ENCODE measurements at places on chromosomes 2 and 18. TPM values are rescaled to one million over a fixed set of nuclear protein-coding genes. Genes with fewer than 3 reads are reported as not detected.
A peak's percentile ranks its signal among the peaks of the same experiment; 100 is the strongest.

DNA sequence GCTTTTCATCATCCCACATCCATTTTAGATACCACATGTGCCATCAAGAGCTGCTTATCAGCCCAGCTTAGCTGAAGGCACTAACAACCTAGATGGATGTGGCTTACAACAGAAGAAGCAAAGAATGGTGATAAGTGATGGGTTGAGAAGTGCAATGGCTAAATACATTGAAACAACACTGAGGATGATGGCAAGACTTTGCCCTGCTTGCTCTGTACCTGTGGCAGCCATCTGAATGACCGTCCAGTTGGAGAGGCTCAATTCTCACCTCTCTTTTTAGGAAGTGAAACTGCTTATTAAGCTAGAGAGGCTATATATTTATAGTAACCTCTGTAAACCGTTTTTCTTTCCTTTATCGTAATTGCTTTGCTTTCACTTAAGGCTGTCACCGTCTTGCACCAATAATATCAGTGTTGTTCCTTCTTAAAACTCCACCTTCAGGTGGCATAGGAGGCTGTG lies 5.7 kb downstream of the GPATCH11 start:
- no peak for DNase-seq

GRCh38 chr2:70002241-70002899 lies 40.9 kb upstream of the ASPRV1 start:
- DNase-seq, result no peak

DNA sequence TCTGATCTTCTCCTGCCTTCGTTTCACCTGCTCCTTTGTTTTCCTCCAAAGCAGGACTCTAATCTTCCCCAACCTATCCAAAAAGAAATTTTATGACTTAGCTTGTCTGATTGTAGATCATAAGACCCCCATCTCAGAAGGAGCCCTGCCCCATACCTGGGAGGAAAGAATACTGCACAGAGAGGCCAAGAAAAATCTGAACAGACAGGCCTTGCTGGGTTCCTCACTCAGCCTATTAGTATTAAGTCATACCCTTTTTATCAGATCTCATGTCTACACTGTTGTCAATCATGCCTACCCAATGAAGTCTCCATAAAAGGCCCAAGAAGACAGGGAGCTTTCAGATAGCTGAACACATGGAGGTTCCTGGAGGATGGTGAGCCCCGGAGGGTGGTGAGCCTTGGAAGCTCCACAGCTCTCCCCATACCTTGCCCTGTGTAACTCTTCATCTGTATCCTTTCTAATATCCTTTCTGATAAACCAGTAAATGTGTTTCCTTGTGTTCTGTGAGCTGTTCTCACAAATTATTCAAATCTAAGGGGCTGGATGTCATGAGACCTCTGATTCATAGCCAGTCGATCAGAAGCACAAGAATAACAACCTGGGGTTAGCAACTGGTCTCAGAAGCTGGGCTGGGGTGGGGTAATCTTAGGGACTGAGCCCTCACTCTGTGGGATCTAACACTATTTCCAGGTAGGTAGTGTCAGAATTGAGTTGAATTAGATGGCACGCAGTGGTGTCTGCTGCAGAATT lies 108.8 kb downstream of the SPOPL start:
- no peak for DNase-seq

DNA sequence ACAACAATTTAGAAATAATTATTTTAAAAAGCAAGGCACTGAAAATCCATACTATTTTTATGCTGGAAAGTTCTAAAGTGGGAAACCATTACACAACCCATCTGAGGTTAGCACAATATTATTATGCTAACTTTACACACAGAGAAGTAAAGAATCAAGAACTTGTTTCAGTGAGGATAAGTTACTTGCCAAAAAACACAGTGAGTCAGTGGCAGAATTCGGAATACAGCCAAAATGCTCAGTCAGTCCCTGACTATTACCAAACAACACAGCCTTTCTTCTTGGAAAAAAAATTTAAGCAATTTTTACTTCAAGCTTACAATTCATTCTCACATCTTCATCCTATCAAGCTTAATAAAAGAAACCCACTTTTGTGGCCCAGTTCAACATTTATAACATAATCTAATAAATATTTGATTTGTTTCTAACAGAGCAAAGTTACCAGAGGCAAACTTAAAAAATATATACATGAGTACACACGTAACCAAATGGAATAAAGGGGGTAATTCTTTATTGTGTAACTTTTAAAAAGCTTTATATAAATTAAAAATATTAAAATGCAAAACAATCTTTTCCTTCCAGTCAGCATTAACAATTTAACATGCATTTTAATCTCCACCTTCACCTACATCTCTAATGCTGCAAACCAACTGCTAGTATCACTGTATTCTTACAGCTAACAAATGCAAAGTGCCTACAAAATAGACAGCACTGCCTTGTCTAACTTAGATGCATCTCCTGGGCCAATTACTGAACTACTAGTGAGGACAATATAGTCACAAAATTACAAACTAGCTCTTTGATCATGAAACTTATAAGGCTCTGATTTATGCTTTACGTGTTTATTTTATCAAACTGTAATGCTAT lies 55.2 kb downstream of the CCDC88A start:
- DNase-seq, result peak; percentile 21

GRCh38 chr18:57080479-57080878 lies 66.4 kb upstream of the BOD1L2 start:
- DNase-seq, result no peak

DNA sequence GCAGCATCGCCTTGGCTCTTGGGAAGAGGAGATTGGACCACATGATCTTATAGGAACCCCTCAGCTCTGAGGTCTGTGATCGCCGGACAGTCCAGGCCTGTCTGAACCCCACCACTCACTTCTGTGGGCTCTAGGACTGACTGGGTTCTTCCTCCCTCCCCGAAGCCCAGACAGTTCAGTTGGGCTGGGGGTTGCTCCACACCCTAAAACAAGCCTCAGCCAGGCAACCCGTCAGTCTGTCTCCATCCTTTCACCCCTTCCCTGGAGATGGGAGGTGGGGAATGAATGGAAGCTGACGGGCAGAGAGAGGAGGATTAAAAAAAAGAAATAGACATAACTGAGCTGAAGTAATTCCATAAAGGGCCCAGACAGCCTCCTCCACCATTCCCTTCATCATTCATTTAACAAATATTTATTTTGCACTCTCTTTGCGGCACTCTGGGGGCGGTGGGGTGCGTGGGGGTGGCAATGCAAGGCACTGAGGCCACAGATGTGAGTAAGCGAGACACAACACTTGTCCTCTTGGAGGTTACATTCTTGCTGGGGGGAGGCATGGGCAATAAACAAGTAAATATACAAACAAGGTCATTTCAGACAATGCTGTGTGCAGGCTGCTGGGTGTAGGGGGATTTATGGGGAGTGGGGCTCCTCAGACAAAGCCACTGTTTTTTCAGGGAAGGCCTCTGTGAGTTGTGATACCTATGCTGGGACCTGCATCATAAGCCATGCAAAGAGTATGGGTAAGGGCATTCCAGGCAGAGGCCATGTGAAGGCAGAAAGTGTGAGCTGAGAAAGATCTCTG lies 12.9 kb downstream of the WNT10A start:
- DNase-seq, result no peak

DNA sequence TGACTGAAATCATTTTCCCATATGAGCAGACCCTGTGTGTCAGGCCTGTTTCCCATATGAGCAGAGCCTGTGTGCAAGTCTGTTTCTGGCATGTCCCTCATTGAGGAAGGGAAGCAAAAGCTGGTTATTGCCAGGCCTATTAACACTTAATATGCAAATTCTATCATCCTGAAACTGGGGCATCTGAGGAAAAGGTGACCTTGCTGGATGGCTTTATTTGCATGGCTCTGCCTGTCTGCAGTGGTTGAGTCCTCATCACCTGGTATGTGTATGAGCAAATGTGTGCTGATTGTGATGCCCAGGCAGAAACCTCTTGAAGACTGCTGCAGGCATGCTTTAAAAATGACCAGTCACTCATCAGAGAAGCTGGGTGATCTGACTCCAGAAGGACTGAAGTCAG lies 31.2 kb downstream of the EIF4E2 start:
- DNase-seq, result no peak

SCYGR2 gene
- total RNA-seq, result not detected

Data from skin of body (tissue), 3 donors.